ENCODE measurements at places on chromosomes 6 and 20.

GRCh38 chr6:85641897-85642773, 551 bp downstream of the SYNCRIP start:
- peak; percentile 22 for DNase-seq

- DNase-seq, result no peak
Measured at GRCh38 chr6:42210551-42210950, 7.1 kb downstream of the MRPS10 start.

DNA sequence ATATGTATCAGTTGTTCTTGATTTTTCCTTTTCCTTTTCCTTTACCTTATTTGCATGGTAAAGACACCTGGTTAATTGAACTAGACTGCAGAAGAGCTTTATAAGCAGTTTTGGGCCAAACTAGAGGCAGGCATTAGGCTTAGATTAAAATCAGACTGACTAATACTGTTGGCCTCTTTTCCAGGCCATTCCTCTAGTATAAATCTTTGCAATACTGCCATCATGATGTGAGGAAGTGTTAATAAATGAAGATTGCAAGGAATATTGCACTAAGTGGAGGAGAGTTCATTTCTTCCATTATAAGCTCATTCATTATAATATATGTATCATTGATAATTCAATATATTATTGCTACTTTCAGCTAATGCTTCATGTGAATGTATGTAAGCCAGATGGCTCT, 163.8 kb downstream of the MMUT start:
- DNase-seq, result no peak

DNA sequence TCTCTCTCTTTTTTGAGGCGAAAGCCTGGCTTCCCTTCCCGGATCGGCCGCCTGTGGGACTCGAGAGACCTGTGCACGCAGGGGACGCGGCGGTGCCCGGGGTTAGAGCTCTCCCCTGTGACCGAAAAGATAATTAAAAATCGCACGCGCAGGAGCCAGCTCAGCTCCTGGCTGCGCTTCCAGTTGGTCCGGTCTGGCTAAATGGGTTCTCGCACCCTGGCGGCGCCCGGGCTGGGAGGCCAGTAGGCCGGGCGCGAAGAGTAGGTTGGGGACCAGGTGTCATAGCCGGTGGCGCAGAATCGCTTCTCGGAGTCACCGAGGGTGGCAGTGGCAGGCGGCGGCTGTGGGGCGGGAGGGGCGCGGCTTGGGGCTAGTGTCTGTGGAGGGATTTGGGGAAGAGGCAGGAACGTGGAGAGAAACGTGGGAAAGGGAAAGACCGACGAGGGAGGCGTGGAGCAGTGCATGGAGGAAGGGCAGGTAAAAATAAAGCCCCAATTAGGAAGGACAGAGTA, 41.9 kb upstream of the SUPT3H start:
- peak; percentile 39 for DNase-seq

GRCh38 chr6:158909938-158910337, 90.1 kb downstream of the RSPH3 start:
- DNase-seq, result no peak

DNA sequence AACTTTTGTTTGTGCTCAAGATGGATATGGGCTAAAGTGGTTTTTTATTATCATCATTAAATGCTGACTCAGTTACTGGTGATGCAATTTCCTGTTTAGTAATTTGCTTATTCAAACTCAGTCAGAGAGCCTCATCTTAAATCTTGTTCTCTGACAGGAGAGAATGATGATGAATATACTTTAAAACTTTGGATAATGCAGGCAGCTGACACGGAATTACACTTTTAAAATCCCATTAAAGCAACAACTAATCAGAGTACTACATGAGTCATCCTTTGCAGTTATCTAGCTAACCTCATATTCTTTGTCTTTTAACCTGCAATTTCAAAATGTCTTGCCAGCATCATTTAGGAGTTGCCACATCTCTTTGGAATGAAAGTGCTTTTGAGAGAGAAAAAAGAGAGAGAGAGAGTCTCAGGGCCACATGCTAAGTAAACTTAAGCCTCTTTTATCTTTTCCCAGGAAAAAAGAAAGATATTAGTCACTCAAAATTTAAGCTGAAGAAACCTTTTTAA, 9.2 kb upstream of the C6orf141 start:
- DNase-seq, result no peak

All from HEK293T (cell line).